ENCODE measurements at places on chromosomes 7 and 10. TPM values are rescaled to one million over a fixed set of nuclear protein-coding genes. Genes with fewer than 3 reads are reported as not detected.

Gene GPR15LG
- total RNA-seq: not detected

Gene OR2A5
- total RNA-seq: not detected

Gene PYROXD2
- 11.9 TPM for total RNA-seq

Gene FFAR4
- total RNA-seq: not detected

Gene CNNM1
- 0.33 TPM for total RNA-seq

Gene OR2A1
- total RNA-seq: not detected

Gene MET
- total RNA-seq: 0.19 TPM

Gene IFIT1B
- total RNA-seq: not detected
